H9 (cell line): ENCODE measurements at places on chromosomes 1 and 21. TPM values are rescaled to one million over a fixed set of nuclear protein-coding genes. Genes with fewer than 3 reads are reported as not detected.

DNA sequence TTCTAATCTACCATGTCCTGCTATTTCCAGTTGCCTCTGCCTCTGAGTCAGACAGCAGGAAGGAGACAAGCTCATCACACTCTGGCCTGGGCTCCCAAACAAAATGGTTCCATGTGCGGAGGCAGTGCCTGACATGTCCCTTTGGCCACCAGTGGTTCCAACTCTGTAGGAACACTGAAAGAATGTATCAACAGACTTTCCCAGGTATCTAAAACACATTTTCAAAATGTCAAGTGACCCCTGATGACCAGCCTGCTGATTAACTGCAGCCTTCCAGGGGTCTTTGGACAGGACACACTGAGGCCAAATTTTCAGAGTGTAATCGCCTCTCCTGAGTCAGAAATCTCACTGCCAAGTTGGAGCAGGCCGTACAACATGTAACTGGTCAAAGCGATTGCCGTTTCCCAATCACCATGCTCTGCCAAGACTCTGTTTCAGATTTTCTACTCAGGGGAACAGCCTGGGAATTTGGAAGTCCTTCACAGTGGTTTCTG, 172.7 kb downstream of the TPR start:
- H3K4me1 ChIP-seq, result peaks cover 8% of the 10 kb centered on the region; the same call in 1 of the 2 replicates
- no peak overlapping the region for H3K27ac ChIP-seq
- no peaks in the 10 kb centered on the region for H3K36me3 ChIP-seq
- no peak for DNase-seq
- H3K27me3 ChIP-seq, result no peaks in the 10 kb centered on the region
- no peak overlapping the region for H3K4me3 ChIP-seq

GRCh38 chr1:244365809-244366208, 85.9 kb downstream of the ADSS2 start:
- H3K27me3 ChIP-seq, result no peaks in the 10 kb centered on the region
- no peak overlapping the region for H3K4me3 ChIP-seq
- H3K27ac ChIP-seq, result no peak overlapping the region
- no peak for DNase-seq
- peaks cover 27% of the 10 kb centered on the region for H3K36me3 ChIP-seq
- peaks cover 7% of the 10 kb centered on the region; the same call in 1 of the 2 replicates for H3K4me1 ChIP-seq

GRCh38 chr1:113508364-113509164, 118.2 kb downstream of the MAGI3 start:
- peaks cover 7% of the 10 kb centered on the region for H3K36me3 ChIP-seq
- H3K4me3 ChIP-seq, result no peak overlapping the region
- H3K27me3 ChIP-seq, result no peaks in the 10 kb centered on the region

- no peak overlapping the region for H3K27ac ChIP-seq
- no peak overlapping the region for H3K4me3 ChIP-seq
- peaks cover 2% of the 10 kb centered on the region; the same call in 1 of the 2 replicates for H3K27me3 ChIP-seq
Observed at GRCh38 chr1:56441601-56442000, 137.8 kb downstream of the PLPP3 start.

- H3K27ac ChIP-seq, result no peak overlapping the region
- DNase-seq, result no peak
- H3K4me1 ChIP-seq, result no peaks in the 10 kb centered on the region
- no peak overlapping the region for H3K4me3 ChIP-seq
- H3K27me3 ChIP-seq, result no peaks in the 10 kb centered on the region
- peaks cover 55% of the 10 kb centered on the region for H3K36me3 ChIP-seq
Observed at GRCh38 chr21:45485686-45486442, 56.4 kb downstream of the SLC19A1 start.

DNA sequence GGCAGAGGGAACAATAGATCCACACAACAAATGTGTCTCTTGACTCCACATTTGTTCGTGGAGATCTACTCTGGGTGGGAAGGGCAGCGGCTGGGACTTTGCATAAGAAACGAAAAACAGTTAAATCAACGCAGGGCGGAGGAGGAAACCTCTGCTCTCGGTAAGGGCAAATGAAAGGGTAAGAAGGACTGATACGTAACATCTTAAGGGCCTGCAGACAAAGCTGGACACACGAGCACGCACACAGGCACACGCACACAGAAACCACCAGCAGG, 57.3 kb downstream of the MRPL37 start:
- H3K36me3 ChIP-seq, result peaks cover 24% of the 10 kb centered on the region
- H3K27me3 ChIP-seq, result no peaks in the 10 kb centered on the region
- H3K27ac ChIP-seq, result no peak overlapping the region
- H3K4me1 ChIP-seq, result no peaks in the 10 kb centered on the region; the same call in 1 of the 2 replicates

The LRRC38 gene
- 0.72 and 0.86 TPM in 2 replicates for total RNA-seq

The TNFRSF18 gene
- total RNA-seq, result 1.9 and 2.0 TPM in 2 replicates

GRCh38 chr1:116880917-116881316, 28.8 kb upstream of the PTGFRN start:
- H3K4me3 ChIP-seq, result no peak overlapping the region
- DNase-seq, result no peak
- H3K4me1 ChIP-seq, result peaks cover 6% of the 10 kb centered on the region; the same call in 1 of the 2 replicates
- H3K27me3 ChIP-seq, result no peaks in the 10 kb centered on the region

DNA sequence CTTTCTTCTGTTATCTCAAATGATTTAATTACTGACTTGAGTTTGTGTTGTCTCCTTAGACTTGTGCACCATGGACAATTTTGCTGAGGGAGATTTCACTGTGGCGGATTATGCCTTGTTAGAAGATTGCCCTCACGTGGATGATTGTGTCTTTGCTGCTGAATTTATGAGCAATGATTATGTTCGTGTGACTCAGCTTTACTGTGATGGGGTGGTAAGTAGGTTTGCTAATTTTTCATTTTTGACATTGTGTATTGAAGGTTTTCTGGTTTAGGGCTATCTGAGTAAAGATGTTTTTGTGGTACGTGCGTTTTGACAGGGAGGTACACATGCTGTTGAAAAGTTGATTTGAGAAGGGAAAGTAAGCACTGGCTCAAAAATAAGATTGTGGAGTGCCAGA, 14.1 kb downstream of the TTC3 start:
- no peaks in the 10 kb centered on the region for H3K36me3 ChIP-seq
- no peak for DNase-seq
- no peak overlapping the region for H3K4me3 ChIP-seq
- no peaks in the 10 kb centered on the region for H3K27me3 ChIP-seq

DNA sequence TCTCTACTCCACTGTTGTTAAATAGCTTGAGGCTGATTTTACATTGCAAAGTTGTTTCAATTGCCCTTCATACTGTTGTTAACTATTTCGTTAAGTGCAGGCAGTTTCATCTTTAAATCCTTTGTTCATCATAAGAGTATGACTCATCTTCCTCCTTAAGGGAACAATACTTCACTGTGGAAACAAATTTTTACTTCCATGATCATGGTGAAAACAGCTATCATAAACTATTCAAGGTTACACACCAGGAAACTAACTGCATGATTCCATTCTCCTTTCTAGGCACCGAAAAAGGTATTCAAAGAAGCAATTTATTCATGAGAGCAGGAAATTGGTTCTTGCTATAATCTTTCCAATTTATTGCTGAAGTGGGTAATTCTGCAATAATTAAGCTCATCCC, 593.2 kb downstream of the LRRIQ3 start:
- H3K4me1 ChIP-seq, result no peaks in the 10 kb centered on the region
- DNase-seq, result no peak
- no peak overlapping the region for H3K4me3 ChIP-seq

DNA sequence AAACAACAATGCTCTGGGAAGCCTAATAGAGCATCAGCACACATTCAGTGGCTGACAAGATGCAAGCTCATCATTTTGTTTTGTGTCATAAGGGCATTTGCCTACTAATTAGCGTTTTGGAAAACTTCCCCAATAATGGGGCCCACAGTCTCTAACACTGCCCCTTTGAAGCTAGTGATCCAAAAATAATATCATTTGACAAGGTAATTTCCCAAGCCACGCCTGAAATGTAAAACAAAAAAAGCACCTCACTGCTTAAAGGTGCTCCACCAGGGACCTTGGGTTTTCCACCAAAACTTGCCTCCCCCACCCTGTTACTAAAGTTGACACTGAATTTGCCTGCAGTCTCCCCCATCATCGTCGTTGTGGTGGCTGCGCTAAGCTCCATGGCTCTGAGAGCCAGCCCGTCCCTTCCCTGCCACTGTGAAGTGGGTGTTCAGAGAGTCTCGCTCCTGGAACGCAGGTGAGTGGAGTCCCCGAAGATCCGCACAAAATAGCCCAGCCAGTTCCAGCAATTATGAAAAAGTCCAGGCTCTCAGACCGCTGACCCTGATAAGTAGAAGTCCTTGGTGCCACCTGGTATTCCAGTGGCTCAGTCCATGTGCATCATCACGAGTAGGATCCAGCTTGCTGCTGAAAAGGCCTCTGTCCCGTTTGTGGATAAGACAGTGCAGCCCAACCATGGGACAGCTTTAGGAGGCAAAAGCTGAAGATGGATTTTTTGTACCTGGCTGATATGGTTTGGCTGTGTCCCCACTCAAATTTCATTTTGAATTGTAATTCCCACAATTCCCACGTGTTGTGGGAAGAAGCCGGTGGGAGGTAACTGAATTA, 52.2 kb downstream of the RAB3GAP2 start:
- no peak overlapping the region for H3K27ac ChIP-seq
- H3K4me1 ChIP-seq, result no peaks in the 10 kb centered on the region
- no peak for DNase-seq
- H3K4me3 ChIP-seq, result no peak overlapping the region
- peaks cover 9% of the 10 kb centered on the region for H3K36me3 ChIP-seq
